ENCODE measurements at places on chromosomes 6 and 20.

DNA sequence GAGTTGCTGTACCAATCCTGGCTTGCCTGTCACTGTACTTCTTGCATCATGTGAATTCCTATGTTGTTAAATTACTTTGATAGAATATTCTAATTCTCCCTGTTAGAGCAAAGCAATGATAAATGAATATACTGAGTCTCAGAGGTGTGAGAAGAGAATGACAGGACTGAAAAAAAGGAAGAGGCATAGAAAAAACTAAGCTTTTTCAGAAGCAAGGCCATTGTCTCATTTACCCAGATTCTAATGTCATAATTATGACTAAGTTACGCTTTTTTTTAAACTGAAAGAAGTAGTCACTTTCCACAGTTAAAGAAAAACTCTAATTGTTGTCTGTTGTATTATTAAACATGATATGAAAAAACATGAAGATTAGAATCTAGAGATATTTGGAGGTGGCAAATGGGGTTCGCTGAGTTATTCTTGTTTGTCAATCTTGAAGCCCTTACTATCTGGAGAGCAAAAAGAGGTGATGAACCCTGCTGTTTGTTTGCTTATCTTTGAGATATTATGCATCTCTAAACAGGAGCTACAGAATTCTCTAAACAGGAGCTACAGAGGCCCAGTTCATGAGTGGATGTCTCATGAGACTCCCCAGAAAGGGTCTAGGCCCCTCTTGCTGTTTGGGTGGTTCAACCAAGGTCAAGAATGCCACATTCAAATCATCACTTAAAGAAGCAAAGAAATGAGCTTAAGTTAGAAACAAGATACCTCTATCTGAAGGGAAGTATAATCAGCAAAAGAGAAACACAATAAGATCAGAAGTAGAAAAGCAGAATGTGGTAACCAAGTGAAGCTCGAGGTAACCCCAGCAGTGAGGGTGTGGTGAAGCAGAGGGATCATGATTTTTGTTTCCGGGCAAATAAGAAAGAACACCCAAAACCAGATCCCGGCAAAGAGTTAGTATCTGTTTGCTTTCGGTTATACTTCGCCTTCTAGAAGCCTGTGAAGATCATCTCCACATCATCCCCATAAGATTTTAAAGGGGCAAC lies 33.3 kb upstream of the THEMIS start:
- peak; percentile 5 for DNase-seq

GRCh38 chr6:217048-217659 lies 75.1 kb upstream of the DUSP22 start:
- DNase-seq: no peak

DNA sequence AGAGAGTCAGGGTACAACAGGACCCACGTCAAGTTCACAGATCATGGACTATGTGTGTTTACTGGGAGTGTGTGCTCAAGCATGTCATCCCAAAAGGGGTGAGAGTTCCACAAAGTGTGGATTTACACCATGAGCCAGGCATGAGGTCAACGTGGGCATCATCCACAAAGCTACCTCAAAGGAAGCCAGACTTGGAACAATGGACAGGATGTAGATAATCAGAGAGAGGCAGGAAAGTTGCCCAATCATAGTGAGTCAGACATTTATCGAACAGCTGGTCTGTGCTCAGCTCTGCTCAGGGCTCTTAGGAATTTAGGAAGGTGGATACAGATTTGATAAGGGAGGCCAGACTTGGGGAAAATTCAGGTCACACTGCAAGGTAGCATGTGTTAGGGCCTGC lies 317.2 kb upstream of the CDYL start:
- DNase-seq: no peak

DNA sequence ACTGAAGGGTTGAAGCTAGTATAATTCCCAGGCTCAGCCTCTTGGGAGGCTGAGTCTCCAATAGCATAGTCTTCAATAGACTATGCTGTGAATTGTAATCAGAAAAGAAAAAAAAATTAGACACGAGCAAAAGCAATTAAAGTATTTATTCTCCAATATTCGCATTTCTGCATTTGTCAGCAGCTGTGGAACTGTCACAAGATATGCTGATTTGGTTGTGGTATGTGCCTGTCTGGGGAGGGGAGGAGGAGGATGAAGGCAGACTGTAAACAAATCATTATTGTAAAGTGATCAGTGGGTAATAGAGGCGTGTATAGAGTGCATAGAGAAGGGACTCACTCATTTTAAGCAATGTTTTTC lies 10.1 kb upstream of the BICRAL start:
- DNase-seq: no peak

- no peak for DNase-seq
Observed at GRCh38 chr6:133376743-133377142, 135.6 kb downstream of the EYA4 start.

DNA sequence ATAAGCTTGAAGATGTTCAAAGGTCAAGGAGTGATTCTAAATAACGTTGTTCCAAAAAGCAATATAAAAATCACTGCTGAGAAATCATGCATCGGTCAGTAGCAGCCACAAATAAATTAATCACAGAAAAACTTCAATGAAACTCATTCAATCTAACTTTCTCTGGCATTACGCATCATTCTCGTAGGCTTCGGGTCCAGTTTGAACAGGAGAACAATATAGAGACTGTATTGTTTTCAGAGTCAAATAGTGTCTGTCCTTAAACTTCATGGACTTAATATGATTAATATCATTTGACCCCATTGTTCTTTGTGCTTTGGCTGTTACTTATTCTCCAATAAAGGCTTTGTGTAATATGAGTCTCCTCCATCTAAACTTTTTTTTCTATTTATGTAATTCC lies 200.4 kb downstream of the C6orf118 start:
- no peak for DNase-seq

DNA sequence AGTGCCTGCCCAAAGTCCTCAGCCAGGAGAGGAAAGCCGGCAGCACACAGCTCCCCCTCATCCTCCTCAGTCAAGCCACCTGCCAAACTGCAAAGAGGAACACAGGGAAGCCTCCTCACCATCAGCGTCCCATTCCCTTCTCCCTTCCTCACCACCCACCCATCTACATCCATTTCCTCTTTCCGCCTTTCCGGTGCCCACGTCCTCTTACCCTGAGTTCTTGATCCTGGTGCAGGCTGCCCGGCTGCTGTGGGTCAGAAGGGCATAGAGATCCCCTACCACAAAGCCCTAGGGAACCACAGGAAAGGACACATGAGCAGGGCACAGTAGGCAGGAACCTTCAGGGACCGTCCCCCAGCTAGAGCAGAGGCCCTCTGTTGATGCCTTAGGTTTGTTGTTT lies 6.0 kb downstream of the GNMT start:
- no peak for DNase-seq

GRCh38 chr6:37630281-37630799 lies 67.3 kb downstream of the MDGA1 start:
- no peak for DNase-seq

DNA sequence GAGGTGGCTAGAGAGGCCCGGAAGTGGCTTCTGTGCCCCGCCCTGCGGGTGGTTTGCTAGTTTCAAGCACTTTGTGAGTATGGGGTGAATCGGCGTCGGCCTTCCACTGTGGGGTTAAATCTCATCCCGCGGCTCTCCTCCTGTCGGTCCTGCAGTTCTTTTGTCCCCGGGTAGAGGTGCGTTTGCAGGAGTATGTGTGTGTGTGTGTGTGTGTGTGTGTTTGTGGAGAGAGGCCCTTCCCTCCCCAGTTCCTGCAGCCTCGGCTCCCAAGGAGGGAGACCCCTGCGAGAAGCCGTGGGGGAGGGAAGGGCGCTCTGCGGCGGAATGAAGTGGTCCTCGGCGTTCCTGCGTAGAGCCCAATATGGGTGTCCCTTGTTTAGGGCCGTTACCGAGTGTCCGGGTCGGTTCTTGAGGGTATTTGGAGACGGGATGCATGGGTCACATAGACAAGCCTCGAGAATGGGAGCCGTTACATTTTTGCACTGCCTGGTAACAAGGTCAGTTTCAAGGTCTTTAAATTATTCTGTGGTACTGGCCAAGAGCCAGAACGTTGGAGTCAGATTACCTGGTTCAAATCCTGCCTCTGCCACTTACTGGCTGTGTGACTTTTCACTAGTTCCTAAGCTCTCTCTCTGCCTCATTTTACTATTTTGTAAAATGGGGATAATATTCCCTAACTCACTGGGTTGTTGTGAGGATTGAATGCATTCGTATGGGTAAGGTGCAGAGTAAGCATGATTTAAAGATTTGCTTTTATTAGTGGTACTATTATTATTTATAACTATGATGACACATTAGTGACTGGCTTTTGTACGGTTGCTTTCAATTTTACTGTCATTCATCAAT lies at the start of gene ZKSCAN3:
Gene ZKSCAN3 (plus strand): TSS at position 56 of the 846 bp plus-strand sequence. CDS start 9,640 bp downstream, outside the sequence.
- peak; percentile 78 for DNase-seq

DNA sequence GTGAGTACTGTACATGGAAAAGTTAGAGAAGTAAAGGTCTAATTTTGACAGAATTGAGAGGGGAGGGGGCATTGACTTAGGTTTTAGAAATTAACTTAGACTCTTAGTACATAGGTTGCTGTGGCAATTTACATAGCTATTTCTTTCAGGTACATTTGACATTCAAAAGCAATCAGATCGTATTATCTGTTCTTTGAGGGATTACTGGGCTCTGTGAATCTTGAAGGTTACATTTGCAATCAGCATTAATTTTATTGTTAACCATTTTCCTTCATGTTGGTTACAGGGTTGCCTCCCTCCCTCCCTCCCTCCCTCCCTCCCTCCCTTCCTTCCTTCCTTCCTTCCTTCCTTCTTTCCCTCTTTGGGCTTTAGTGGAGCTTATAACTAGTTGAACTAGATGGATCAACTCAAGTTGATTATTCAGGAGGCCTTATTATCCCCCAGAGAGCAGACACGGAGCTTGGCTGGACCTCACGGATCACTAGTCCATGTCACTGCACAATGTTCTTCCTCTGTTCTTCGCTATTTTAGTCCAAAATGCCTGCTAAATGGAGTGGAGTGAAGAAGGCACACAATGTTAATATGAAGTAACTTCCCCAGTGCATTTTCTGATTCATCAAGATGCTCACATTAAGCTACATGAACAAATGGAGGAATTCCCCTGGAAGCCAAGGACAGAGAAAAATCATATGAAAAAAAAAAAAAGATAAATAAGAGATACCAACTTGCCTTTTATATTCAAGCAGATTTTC lies 87.8 kb downstream of the PLCB4 start:
- no peak for DNase-seq

GRCh38 chr20:10687895-10688294 lies 14.1 kb upstream of the JAG1 start:
- no peak for DNase-seq

DNA sequence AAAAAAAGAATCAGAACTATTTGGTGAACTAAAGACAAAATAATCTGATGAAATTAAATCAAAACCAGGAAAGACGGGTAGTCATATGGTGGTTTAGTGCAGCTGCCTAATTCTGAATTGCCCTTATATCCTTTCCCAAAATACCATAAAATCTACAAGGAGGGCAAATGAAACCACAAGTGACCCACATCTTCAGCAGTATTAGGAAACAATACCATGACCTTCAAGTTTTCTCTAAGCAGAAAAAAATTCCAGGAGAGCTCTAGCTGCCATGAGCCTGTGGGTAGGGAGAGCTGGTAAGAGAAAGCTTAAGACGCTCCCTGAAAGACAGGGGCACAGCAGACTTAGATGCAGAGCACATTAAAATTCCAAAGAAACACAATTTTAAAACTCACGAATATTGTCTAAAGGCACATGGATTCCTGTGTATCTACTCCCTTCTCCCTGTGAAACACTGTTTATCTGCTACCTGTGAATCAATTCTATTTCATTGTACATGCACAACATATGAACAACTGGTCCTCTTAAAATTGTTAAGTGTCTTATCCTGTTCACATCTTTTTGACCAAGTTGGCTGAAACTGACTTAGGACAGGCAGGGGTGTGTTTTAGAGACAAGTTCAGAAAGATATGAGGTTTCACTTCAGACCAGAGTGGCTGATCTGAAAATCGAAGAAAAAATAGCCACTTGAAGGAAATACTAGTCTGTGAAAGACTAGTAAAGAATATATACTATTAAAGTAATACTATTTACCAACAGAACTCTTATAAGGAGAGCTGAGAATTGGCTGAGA lies 153.6 kb upstream of the SHLD1 start:
- DNase-seq: no peak

DNA sequence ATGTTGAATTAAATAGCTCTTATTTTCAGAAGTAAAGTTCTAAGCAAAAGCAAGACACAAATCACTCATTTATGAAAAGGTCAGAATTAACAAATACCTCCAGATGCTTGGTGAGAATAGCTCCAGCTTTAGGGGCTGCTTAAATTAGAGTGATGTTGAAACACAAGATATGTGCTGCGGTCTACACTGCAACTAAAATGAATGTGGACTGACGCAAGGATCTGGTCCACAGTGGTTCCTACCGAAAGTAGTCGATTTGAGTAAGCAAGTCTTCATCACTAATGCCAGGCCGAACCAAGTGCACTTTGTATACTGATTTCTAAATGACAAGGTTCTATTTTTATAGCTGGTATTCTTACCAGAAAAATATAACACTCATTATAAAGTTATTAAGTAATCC lies 96.3 kb downstream of the PRDM1 start:
- DNase-seq: no peak

- DNase-seq: no peak
Observed at GRCh38 chr6:502761-503160, 111.2 kb downstream of the IRF4 start.

- no peak for DNase-seq
Observed at GRCh38 chr6:4446982-4447381, 311.6 kb upstream of the ECI2 start.

DNA sequence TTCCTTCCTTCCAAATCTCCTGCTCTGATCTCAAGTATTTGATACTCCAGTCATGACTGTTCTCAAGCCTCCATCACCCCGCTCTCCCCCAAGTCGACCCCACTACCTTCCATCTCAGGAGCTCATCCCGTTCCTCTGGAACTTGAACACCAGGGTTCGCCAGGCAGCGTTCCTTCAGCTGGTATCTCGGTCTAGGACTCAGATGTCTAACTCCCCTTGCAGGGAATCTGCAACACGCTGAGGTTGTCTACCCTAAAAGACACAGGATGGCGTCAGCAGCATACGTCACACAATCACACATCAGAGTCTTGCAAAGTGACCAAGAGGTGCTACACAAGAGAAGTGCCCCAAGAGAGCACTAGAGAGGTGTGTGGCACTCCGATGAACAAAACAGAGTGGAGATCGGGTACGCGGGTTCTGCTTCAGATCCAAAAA lies 706 bp downstream of the ZNF184 start:
- peak; percentile 53 for DNase-seq

DNA sequence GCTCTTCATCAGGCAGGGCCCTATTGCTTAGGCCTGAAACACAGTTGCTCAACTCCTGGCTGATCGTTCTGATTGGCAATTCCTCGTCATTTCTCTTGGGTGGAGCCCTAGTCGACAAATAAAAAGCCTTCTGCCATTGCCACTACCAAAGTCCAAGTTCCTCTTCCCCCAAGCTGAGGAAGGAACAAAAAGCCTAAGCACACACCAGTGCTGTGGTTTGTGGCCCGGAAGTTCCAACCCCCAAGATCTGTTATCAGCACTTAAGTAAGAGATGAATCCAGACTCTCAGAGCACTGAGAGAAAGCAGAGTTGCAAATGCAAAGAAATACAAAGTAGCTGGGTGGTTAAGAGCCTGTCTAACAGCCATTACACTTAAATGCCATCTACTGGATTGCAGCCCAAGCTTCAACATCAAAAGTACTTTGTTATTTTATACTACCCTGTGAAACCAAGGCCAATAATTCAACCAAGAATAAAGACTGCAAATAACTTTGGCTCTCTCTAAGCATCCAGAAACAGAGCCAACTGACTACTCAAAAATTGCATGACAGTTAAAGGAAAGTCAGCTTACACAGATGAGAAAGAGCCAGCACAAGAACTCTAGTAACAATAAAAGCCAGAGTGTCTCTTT lies 1024.0 kb downstream of the GRIK2 start:
- no peak for DNase-seq

- DNase-seq: peak; percentile 14
Observed at GRCh38 chr20:3980260-3981131, 34.9 kb downstream of the RNF24 start.

- no peak for DNase-seq
Observed at GRCh38 chr20:19121463-19121862, 91.0 kb upstream of the SLC24A3 start.

All from stimulated activated CD8-positive, alpha-beta memory T cell treated with anti-CD3 and anti-CD28 coated beads, Interleukin-15, amount 100 ng/mL, for 4 hours (primary cell).